ENCODE measurements at places on chromosomes 16 and 17. TPM values are rescaled to one million over a fixed set of nuclear protein-coding genes. Genes with fewer than 3 reads are reported as not detected.

The SDR42E2 gene
- not detected for total RNA-seq

- DNase-seq = no peak
Observed at GRCh38 chr17:41723801-41724475, 10.5 kb downstream of the HAP1 start.

DNA sequence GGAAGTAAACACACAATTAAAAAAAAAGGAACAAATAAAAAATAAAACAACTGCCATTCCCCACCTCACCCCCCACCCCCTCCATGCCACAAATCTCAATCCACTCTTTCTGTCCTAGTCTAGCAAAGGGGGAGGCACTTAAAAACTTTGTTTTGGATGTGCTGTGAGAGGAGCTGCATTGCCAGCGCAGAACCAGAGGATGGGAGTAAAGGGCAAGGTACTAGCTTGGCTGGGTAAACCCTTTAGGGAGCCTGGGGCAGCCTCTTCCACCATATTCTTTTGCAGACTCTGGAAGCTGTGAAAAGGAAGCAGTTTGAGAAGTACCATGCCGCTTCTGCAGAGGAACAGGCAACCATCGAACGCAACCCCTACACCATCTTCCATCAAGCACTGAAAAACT, 1.4 kb downstream of the MRPS7 start:
- DNase-seq = no peak

DNA sequence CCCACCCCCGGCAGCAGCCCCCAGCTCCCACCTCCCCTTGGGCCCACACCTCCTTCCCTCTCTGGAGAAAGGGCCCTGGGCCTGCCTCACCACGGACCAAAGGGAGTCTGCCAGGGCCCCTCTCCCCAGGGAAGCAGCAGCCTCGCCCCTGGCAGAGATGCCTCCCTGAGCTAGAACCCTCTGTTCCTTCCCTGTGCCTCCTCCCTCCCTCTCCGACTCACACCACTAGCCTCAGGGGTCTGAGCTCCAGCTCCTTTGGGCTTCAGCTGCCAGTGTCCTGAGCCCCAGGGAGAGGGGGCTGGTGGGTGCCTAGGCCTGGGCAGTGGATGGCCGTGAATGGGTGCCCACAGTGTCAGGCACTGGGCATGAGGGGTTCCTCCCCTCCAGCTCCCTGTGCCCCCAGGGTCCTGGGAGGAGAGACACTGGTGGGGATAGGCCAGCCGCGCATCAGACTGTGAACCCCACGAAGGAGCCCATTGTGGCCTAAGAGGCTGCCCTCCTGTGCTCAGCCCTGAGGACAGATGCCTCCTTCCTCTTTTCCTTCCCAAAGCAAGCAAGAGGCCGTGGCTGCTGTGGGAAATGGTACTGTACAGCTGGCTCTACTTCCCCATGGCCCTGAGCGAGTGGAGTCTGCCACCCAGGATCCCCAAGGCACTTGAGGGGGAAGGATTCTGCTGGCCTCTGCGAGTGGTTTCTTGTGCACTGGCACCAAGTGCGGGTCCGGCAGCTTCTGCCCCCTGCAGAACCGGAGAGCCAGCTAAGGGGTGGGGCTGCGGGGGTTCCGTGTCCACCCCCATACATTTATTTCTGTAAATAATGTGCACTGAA, 20.7 kb downstream of the MMP15 start:
- DNase-seq = no peak

- no peak for DNase-seq
Observed at GRCh38 chr16:76614269-76614668, 337.1 kb downstream of the CNTNAP4 start.

DNA sequence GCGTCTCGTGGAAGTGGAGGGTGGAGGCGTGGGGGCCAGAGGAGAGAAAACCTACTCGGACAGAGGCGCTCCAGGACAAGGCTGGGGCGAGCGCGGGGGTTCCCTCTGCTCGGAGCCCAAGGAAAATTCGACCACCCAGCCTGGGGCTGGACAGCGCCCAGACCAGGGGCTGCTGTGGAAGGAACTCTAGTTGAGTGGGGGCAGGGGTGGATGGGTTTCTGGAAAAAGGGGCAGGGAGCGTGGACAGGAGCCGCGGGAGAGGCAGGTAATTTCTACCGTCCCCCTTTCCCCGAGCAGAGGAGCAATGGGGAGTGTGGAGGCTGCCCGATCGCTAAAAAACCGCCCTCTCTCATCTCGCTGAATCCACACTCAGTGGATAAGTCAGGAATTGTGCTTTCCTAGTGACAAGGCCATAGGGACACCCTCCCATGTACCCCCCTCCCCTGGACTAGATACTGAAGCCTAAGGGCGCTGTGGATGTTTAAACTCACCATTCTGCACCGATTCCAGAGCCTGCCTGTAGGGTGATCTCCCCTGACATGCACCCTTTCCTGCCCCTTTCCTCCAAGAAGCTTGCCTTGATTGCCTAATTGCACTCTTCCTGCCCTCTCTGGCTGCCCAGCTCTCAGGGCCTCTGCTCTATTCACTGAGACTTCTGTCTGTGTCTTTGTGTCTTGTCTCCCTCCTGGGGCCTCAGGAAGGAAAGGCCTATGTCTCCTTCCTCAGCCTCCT, 90.7 kb upstream of the TMEM97 start:
- DNase-seq = no peak

The ERBB2 gene
- 57.1 TPM for total RNA-seq

DNA sequence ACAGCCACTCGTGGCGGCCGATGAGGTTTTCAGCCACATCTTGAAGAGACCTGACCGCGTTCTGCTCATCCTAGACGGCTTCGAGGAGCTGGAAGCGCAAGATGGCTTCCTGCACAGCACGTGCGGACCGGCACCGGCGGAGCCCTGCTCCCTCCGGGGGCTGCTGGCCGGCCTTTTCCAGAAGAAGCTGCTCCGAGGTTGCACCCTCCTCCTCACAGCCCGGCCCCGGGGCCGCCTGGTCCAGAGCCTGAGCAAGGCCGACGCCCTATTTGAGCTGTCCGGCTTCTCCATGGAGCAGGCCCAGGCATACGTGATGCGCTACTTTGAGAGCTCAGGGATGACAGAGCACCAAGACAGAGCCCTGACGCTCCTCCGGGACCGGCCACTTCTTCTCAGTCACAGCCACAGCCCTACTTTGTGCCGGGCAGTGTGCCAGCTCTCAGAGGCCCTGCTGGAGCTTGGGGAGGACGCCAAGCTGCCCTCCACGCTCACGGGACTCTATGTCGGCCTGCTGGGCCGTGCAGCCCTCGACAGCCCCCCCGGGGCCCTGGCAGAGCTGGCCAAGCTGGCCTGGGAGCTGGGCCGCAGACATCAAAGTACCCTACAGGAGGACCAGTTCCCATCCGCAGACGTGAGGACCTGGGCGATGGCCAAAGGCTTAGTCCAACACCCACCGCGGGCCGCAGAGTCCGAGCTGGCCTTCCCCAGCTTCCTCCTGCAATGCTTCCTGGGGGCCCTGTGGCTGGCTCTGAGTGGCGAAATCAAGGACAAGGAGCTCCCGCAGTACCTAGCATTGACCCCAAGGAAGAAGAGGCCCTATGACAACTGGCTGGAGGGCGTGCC, 30.1 kb downstream of the CIITA start:
- no peak for DNase-seq

DNA sequence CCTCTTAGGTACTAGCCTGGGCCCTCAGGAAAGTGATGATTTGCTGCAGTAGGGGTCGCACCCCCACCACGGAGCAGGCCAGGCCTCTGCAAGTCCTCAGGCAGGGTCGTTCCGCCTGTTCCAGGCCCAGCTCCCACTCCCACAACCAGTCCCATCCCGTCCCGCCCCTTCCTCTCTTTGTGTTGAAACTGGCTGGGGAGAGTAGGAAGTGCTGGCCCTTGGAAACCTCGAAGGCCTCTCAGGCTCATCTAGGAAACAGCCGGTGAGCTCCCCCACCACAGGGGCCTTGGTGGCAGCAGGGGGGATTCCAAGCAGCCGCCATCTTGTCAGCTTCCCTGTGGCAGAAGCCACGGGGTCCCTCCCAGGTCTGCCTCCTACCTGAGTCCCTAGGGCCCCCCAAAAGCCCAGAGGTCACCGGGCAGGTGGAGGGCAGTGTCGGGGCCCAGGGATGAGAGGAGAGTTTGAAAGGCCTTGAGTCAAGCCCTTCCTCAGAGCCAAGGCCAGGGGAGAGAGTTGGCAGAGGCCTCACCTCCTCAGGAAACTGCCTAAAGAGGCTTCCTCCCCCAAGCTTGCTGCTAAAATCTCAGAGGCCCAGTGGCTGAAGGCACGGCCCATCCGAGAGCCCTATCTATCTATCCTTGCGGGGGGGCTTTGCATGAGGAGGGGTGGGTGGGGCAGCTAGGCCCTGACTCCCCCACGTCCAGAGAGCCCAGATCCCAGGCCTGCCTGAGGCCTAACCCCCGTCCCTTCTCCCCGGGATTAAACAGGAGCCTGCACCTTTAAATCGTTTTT, 22.2 kb downstream of the MMP15 start:
- no peak for DNase-seq

The SMIM36 gene
- total RNA-seq = not detected

DNA sequence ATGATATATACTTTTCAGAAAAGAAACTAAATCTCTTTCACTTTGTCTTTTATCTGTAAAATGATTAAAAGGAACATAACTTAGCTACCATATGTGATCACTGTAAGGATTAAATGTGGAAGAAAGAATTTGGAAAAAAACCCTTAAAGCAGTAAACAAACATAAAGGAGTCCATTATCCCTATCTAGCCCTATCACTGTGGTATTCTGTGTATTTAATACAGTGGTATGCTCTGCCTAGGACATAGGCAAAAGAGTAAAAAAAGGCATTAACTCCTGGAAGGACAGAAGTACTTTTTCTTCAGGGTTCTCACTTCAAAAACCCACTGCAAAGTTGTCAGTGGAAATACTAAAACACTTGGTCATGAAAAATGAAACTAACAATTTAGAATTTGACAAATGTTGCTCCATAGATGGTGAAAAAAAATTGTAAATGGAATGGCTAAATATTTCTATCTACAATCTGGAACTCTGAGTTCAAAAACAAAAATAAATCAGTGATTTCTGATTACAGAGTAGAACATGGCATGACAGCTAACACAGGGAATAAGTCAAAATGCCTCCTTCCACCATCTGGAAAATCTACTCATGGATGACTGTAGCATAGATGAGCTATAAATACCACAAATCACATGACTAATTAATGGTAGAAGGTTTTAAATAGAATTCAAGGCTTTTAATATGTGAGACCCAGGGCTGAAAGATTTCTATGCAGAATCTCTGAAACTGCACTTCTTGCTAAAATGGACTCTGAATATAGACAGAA, 140.1 kb downstream of the ITFG1 start:
- DNase-seq = no peak

The ARL4D gene
- 14.3 TPM for total RNA-seq

The TBC1D26 gene
- total RNA-seq = not detected

GRCh38 chr17:54153423-54153822, 330.7 kb downstream of the KIF2B start:
- no peak for DNase-seq

GRCh38 chr16:68400083-68400923, 48.0 kb downstream of the SMPD3 start:
- DNase-seq = no peak

The KRTAP9-7 gene
- not detected for total RNA-seq

DNA sequence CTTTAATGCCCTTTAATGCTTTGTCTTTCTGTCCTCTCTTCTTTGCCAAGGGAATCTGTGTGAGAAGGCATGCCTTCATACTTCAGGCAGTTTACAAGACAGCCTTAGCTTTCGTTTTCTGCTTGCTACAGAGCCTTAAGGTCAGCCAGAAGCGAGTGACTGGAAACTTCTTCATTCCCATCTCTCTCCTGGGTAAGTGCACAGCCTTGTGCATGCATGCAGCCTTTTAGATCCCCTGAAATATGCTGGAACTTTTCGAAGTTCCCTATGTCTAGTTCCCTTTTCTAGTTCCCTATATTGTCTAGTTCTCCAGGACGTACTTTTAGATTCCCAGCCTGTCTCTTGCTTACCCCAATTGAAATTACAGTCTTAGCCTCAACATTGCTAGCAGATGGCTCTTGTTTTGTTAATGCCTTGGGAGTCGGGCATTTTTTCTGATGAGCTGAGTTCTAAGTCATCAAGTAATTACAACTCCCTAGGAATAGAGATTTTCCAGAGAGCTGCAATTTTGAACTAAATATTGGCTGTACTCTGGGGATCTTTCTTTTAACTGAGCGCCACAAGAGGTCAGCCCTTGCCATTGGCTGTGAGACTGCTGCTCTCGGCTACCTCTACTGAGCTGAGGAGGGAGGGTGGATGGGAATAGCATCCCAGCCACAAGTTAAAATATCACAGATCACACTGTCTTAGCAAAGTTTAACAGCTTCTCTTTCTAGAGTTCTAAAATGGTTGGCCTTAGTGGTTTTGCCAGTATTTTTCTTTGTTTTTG, 22.7 kb upstream of the PPM1D start:
- DNase-seq = peak; percentile 52

DNA sequence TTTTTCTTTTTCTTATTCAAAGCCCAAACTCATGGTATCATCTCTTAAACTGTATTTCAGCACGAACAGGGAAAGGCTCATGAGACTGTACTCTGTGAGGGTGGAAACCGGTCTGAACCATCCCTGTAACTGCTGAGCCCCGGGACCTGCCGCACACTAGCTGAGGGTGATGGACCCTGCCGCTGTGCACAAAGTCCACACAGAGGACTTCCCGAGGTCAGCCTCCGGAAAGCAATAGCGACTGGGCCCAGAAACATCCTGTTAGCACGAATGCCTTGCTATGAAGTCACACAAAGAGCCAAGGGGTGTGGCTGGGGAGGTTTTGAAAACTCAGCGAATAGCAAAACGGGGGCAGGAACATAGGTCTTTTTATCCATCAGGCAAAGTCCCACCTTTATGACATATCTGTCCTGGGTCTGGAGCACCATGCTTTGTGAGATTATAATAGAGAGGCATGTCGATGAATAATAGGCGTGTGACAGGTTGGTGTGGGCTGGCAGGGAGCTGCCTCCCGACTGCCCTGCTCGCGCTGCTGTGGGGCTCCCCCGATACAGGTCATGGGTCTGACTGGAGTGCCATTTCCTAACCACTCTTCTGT, 33.4 kb downstream of the CDK5R1 start:
- no peak for DNase-seq

The RUNDC3A gene
- total RNA-seq = 1.4 TPM

The KRT13 gene
- 1.4 TPM for total RNA-seq

DNA sequence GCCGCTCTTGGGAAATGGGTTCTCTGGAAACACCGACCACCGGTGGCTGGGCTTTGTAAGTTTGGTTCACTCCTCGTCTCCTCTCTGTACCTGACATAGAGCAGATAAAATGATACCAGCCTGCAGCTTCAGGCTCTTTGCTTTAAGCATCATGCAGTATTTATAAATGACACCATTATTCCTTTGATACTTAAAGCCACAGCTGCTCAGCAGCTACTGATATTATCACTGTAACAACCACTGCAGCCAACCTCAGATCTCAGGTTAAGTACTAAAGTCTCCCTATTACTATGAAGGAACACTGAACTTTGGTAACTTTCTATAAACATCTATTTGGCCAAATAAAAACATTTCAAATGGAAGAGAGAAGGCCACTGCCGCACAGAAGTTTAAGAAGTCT, 34.6 kb downstream of the PDIA2 start:
- no peak for DNase-seq

- no peak for DNase-seq
Observed at GRCh38 chr16:88067530-88068411, 116.5 kb downstream of the BANP start.

The KRTAP3-2 gene
- total RNA-seq = not detected

Data from PC-3 (cell line).